Activated CD4-positive, alpha-beta T cell treated with anti-CD3 and anti-CD28 coated beads for 24 hours (primary cell): ENCODE measurements at places on chromosomes 7 and 10.

DNA sequence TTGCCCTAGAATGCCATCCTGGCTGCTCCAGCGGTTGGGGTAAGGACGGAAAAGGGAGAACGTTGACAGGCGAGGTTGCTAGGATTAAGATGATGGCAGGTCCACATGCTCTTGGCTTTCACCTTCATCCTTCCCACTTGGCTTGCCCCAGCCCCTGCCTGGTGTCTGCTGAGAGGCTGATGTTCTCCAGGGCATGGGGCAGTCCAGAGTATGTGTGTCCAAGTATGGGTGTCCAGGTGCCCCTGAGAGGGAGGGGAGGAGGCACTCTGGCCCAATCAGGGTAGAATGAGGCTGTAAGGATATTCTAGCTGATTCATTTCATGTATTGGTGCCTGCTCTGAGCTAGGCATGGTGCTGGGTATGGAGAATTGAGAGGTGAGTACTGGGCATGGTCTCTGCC lies 12.6 kb downstream of the NEURL1 start:
- no peak for DNase-seq

- DNase-seq, result no peak
Observed at GRCh38 chr10:16445770-16446469, 9.1 kb downstream of the PTER start.

DNA sequence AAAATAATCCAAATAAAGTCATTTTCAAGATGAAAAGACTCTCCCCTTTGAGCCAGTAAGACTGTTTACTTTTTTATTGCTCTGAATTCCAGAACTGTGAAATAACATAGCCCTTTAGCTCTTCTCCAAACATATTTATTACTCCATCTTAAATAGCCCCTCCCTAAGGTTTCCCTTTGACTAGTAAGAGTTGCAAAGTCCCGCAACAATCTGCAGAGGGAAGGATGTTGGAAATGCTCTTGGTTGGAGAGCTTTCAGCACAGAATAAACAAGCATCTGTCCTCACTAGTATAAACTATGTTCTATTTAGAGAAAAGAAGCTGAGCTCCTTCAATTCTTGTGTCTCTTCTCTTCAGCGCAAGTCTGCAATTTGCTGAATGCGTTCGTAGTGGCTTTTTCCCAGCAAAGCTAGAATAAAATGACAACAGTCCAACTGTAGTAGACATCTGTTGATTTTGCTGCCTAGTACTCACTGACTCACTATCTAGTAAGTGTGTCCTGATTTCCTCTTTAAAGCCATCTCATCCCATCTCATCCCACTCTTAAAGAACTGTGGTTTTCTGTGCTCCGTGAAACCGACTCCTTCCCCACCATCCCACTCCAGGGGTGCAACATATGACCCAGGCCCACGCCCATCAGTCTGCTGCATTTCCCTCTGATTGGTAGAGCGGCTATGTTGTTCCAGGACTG lies 104.0 kb downstream of the FAM107B start:
- no peak for DNase-seq

DNA sequence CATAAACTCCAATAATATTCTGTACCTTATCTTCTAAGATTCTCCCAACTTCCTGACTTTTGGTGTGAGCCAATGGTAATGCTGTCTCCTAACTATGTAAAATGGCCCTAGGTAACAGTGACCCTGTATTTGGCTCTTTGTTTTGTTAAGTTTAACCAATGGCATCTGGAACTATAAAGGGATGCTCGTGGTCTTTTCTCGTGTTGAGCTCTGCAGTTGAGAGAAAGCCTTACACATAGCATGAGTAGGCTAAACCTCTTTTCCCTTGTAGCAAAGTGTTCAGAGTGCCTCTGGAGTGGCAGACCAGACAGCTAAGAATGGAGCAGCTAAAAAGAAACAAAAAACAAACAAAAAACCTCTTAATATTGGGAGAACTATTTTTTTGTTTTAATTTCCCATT lies 5.2 kb downstream of the TES start:
- DNase-seq, result no peak

GRCh38 chr7:155638366-155638765 lies 6.1 kb upstream of the RBM33 start:
- DNase-seq, result no peak

DNA sequence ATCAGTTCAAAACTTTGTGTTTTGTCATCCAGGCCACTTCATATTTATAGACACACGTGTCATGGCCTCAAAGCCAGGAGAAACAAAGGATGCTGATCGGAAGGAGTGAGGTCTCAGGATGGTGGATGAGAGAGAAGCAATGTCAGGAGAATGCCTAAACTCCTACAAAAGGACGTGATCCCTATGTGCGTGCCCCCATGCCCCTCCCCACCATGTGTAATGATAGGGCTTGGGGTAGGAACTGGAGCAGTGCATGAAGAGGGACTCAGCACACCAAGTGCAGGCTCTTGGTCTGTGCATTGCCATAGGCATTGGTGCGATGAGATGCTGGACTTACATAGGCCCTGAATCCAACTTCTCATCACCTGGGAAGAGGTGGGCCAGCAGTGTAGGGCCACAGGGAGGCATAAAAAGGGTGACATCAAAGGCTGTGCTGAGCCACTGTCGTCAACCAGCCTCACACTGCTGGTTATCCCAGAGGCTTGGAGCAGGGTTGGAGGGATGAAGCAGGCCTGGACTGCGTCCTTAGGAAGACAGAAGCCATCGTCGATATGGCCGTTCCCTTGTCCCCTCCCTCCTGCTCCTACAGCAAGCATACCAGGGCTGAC lies 46.9 kb upstream of the GDF10 start:
- no peak for DNase-seq

- no peak for DNase-seq
Observed at GRCh38 chr10:70647086-70647485, 25.2 kb upstream of the ADAMTS14 start.
